ENCODE measurements at places on chromosomes 3 and 15. TPM values are rescaled to one million over a fixed set of nuclear protein-coding genes. Genes with fewer than 3 reads are reported as not detected.

Gene TUSC2
- total RNA-seq: 25.3 TPM

Gene GATM
- total RNA-seq: 1.6 TPM

- H3K4me1 ChIP-seq: no peaks in the 10 kb centered on the region
- no peaks in the 10 kb centered on the region for H3K27me3 ChIP-seq
- no peak overlapping the region for H3K4me3 ChIP-seq
- peaks cover 65% of the 10 kb centered on the region for H3K36me3 ChIP-seq
- DNase-seq: no peak
- H3K27ac ChIP-seq: no peak overlapping the region
Measured at GRCh38 chr15:84799511-84800187, 17.5 kb upstream of the ALPK3 start.

GRCh38 chr3:87546216-87546615 lies 269.8 kb upstream of the POU1F1 start:
- H3K27me3 ChIP-seq: no peaks in the 10 kb centered on the region
- no peaks in the 10 kb centered on the region for H3K36me3 ChIP-seq
- no peaks in the 10 kb centered on the region for H3K4me1 ChIP-seq
- H3K27ac ChIP-seq: no peak overlapping the region
- no peak for DNase-seq

Gene STXBP5L
- not detected for total RNA-seq

- no peaks in the 10 kb centered on the region for H3K27me3 ChIP-seq
- no peak overlapping the region for H3K4me3 ChIP-seq
- H3K36me3 ChIP-seq: no peaks in the 10 kb centered on the region
Measured at GRCh38 chr3:5465183-5465582, 277.7 kb downstream of the EDEM1 start.

Gene HESX1
- total RNA-seq: not detected

Gene RNF7
- 56.3 TPM for total RNA-seq

DNA sequence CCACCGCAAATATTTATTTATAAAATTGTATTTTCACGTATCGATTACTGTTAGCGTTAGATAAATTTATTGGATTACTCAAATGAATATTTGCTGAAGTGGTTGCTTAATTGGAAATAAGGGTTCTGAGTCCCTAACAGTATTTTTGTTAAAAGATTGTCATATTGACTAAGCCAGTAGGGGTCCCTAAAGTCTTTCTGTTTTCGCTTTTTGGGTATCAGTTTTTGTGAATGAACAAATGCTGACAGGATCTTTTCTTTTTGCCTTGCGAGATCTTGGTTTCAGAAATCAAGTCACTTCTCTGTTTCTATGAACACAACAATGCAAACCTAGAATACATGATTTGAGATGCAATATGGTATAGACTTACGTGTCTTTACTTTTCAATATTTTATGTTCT lies 7.1 kb downstream of the RAD51 start:
- H3K27ac ChIP-seq: no peak overlapping the region
- no peaks in the 10 kb centered on the region for H3K36me3 ChIP-seq
- DNase-seq: peak; percentile 17
- H3K4me1 ChIP-seq: no peaks in the 10 kb centered on the region
- no peak overlapping the region for H3K4me3 ChIP-seq
- H3K27me3 ChIP-seq: no peaks in the 10 kb centered on the region

- no peak overlapping the region for H3K27ac ChIP-seq
- peaks cover 16% of the 10 kb centered on the region for H3K27me3 ChIP-seq
- H3K36me3 ChIP-seq: no peaks in the 10 kb centered on the region
- no peak overlapping the region for H3K4me3 ChIP-seq
Measured at GRCh38 chr3:46887980-46888494, 10.5 kb downstream of the PTH1R start.

- H3K4me3 ChIP-seq: no peak overlapping the region
- H3K36me3 ChIP-seq: no peaks in the 10 kb centered on the region
- no peak overlapping the region for H3K27ac ChIP-seq
- H3K4me1 ChIP-seq: no peaks in the 10 kb centered on the region
Measured at GRCh38 chr15:85063522-85064079, 81.9 kb downstream of the PDE8A start.

GRCh38 chr3:155179966-155180757 lies 100.0 kb downstream of the MME start:
- no peaks in the 10 kb centered on the region for H3K27me3 ChIP-seq
- H3K4me1 ChIP-seq: no peaks in the 10 kb centered on the region

- no peaks in the 10 kb centered on the region for H3K27me3 ChIP-seq
- H3K4me3 ChIP-seq: no peak overlapping the region
- DNase-seq: no peak
- no peak overlapping the region for H3K27ac ChIP-seq
Measured at GRCh38 chr3:53250881-53251605, 4.8 kb downstream of the TKT start.

GRCh38 chr15:101269479-101270223 lies 7.6 kb downstream of the SELENOS start:
- H3K27ac ChIP-seq: no peak overlapping the region
- DNase-seq: no peak
- no peaks in the 10 kb centered on the region for H3K4me1 ChIP-seq
- H3K27me3 ChIP-seq: no peaks in the 10 kb centered on the region

Gene ATP13A4
- 3.0 TPM for total RNA-seq

Gene ARGFX
- not detected for total RNA-seq

DNA sequence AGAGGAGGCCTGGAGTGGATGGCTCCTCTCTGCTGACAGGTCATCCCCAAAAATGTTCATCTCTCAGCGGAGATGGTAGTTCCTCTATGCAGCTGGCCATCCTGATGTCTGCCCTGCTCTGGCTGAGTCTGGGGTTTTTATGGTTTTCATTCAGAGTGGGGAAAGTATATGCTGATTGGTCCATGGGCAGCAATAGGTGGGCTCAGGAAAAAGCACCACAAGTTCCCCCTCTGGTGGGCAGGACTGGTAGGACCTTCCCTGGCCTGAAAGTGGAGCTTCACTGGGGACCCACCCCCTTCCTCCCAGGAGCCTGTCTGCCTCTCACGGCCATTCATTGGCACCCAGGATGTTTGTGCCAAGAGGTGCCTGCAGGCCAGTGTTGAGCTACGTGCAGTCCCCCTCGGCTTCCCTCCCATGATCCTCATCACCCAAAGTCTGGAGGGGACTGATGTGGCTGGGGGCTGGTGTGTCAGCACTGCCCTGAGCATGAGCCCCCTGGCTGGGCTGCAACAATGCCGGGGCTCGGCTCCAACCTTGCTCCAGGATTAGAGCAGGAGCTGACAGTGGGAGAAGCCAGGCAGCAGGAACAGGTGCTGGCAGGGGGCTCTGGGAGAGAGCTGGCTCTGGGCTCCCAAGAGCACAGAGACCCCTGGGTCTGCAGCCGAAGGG lies 13.1 kb upstream of the BLOC1S6 start:
- no peak overlapping the region for H3K4me3 ChIP-seq
- H3K27me3 ChIP-seq: no peaks in the 10 kb centered on the region
- H3K36me3 ChIP-seq: no peaks in the 10 kb centered on the region
- no peak overlapping the region for H3K27ac ChIP-seq
- no peaks in the 10 kb centered on the region for H3K4me1 ChIP-seq
- no peak for DNase-seq

- no peak for DNase-seq
- H3K4me1 ChIP-seq: no peaks in the 10 kb centered on the region
- no peaks in the 10 kb centered on the region for H3K36me3 ChIP-seq
- H3K27ac ChIP-seq: no peak overlapping the region
- H3K4me3 ChIP-seq: no peak overlapping the region
Measured at GRCh38 chr3:179967622-179968021, 69.1 kb downstream of the PEX5L start.

GRCh38 chr3:172104471-172105072 lies 65.2 kb downstream of the FNDC3B start:
- DNase-seq: no peak
- no peaks in the 10 kb centered on the region for H3K27me3 ChIP-seq
- peaks cover 86% of the 10 kb centered on the region for H3K4me1 ChIP-seq
- H3K4me3 ChIP-seq: no peak overlapping the region

Gene ADGRG7
- total RNA-seq: not detected

GRCh38 chr15:63943829-63944680 lies 102.2 kb downstream of the DAPK2 start:
- no peaks in the 10 kb centered on the region for H3K36me3 ChIP-seq
- H3K27me3 ChIP-seq: no peaks in the 10 kb centered on the region
- no peak for DNase-seq

Gene MCTP2
- total RNA-seq: 18.3 TPM

- H3K27ac ChIP-seq: no peak overlapping the region
- no peak for DNase-seq
- no peaks in the 10 kb centered on the region for H3K36me3 ChIP-seq
Measured at GRCh38 chr3:156469456-156469855, 85.5 kb downstream of the SSR3 start.

Gene GRIP2
- not detected for total RNA-seq

Gene HACL1
- 37.6 TPM for total RNA-seq

GRCh38 chr3:148865049-148865448 lies at the start of gene CPA3:
CPA3 (plus strand) TSS chr3:148865296; CDS start chr3:148865308, 12 bp downstream.
- no peaks in the 10 kb centered on the region for H3K36me3 ChIP-seq
- DNase-seq: no peak

- H3K27me3 ChIP-seq: no peaks in the 10 kb centered on the region
- H3K36me3 ChIP-seq: no peaks in the 10 kb centered on the region
- DNase-seq: peak; percentile 83
- no peak overlapping the region for H3K4me3 ChIP-seq
- H3K27ac ChIP-seq: no peak overlapping the region
Measured at GRCh38 chr15:72306211-72306785, 13.7 kb downstream of the CELF6 start.

DNA sequence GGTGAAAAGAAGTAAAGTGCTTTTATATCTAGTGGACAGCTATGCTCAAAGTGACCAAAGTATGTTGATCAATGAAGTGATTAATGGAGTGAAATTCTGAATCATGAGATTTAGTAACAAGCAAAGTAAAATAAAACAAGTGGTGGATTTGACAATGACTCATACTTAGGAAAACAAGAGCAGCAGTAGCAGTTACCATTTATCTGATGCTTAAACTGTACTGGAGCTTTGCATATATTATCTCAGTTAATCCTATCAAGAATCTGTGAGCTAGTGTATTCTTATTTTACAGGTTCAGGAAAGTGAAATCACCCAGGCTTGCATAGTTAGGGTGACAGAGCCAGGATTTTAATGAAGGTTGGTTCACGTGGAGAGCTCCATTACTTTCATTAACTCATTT lies 50.6 kb upstream of the SPATA16 start:
- DNase-seq: no peak
- H3K36me3 ChIP-seq: no peaks in the 10 kb centered on the region
- H3K27ac ChIP-seq: no peak overlapping the region
- no peaks in the 10 kb centered on the region for H3K4me1 ChIP-seq
- H3K4me3 ChIP-seq: no peak overlapping the region
- H3K27me3 ChIP-seq: no peaks in the 10 kb centered on the region

Gene SLC9A9
- 34.8 TPM for total RNA-seq

Gene GP9
- not detected for total RNA-seq

DNA sequence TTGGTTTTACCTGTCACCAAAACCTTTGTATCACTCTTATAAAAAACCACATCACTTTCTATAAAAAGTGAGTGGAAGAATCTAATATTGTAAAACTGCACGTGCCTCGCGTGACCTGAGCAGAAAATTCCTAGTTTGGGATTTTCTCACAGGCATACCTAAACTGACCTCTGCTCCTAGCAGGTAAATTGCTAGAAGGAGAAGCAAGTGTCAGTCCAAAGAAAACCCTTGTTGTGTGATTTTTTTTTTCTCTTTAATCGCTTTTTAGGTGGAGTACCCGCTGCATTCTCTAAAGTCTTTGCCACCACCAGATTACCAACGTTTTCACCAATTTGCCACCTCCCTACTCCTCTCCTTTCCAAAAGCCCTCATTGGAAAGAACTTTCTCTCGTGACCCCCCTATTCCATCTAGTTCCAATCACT lies 534 bp upstream of the UBE2E1 start:
- H3K27me3 ChIP-seq: no peaks in the 10 kb centered on the region
- H3K27ac ChIP-seq: no peak overlapping the region
- H3K4me3 ChIP-seq: no peak overlapping the region
- peaks cover 41% of the 10 kb centered on the region for H3K4me1 ChIP-seq
- DNase-seq: no peak

GRCh38 chr3:118348169-118348557 lies 686.5 kb downstream of the IGSF11 start:
- H3K36me3 ChIP-seq: no peaks in the 10 kb centered on the region
- H3K27ac ChIP-seq: no peak overlapping the region
- H3K27me3 ChIP-seq: no peaks in the 10 kb centered on the region
- no peak for DNase-seq

DNA sequence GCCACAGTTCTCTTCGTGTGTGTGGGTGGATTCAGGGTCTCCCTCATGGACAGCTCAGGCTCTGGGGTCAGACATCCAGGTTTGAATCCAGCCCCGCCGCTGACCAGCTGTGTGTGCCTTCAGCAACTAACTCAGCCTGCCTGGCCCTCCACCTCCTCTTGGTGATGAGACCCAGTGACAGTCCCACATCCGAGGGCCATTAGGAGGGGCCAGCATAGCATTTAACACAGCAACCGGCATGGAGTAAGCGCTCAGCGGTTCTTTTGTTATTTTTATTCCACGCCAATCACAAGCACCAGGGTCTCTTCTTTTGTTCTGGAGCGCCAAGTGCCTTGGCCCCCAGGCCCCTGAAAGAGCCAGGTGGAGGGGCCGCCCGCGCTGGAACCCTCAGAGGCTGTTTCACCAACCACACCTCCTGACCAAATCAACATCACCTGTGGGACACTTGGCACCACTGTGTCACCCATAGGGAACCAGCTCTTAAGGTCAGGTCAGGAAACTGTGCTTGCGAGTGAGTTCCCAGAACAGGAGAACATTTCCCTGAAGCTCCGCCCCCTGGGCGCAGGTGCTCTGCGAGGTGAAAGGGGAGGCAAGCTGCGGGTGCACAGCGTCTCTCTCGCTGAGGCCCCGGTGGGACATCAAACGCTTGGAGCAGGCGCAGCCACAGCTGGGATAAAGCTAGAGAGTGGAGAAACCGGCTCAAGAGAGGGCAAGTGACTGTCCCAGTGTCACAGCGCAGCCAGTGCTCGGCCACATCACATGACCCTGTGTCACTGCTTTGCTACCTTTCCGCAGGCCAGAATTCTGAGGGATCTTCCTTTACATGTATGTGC lies 311.3 kb downstream of the UACA start:
- H3K36me3 ChIP-seq: no peaks in the 10 kb centered on the region
- DNase-seq: peak; percentile 9
- no peaks in the 10 kb centered on the region for H3K27me3 ChIP-seq
- peaks cover 40% of the 10 kb centered on the region for H3K4me1 ChIP-seq

- no peaks in the 10 kb centered on the region for H3K36me3 ChIP-seq
- no peak overlapping the region for H3K4me3 ChIP-seq
- no peaks in the 10 kb centered on the region for H3K4me1 ChIP-seq
- H3K27ac ChIP-seq: no peak overlapping the region
- no peaks in the 10 kb centered on the region for H3K27me3 ChIP-seq
- DNase-seq: no peak
Measured at GRCh38 chr15:62453375-62453774, 288.3 kb upstream of the C2CD4B start.

- no peak for DNase-seq
- no peaks in the 10 kb centered on the region for H3K36me3 ChIP-seq
- no peaks in the 10 kb centered on the region for H3K27me3 ChIP-seq
- H3K27ac ChIP-seq: no peak overlapping the region
- peaks cover 43% of the 10 kb centered on the region for H3K4me1 ChIP-seq
Measured at GRCh38 chr15:70508561-70509281, 254.6 kb downstream of the UACA start.

Data from CD4-positive, alpha-beta memory T cell (primary cell).